Stimulated activated CD4-positive, alpha-beta T cell treated with anti-CD3 and anti-CD28 coated beads, Interleukin-4, amount 100 ng/mL, for 1 hour (primary cell): ENCODE measurements at places on chromosomes 5 and 9.

- DNase-seq, result no peak
Observed at GRCh38 chr5:143992496-143992895, 178.0 kb downstream of the YIPF5 start.

DNA sequence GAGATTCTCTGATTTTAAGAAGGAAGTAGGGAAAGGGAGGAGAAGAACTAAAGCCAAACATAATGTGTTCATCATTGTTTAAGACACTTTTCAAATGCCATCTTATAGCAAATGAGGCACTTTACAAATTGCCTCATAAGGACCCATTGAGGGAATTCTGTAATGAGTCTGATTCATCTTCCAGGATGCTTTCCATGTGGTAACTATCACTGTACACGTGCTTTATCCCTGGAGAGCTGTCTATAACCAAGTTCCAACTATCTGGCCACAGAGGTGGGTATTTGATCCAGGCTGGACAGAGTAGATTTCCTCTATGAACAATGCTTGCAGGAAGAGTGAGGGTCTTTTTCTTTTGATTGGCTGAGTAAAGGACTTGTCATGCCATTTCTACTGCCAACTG, 183.5 kb upstream of the NFIB start:
- DNase-seq, result no peak

GRCh38 chr5:140549237-140550144, 2.0 kb downstream of the EIF4EBP3 start:
- DNase-seq, result no peak

DNA sequence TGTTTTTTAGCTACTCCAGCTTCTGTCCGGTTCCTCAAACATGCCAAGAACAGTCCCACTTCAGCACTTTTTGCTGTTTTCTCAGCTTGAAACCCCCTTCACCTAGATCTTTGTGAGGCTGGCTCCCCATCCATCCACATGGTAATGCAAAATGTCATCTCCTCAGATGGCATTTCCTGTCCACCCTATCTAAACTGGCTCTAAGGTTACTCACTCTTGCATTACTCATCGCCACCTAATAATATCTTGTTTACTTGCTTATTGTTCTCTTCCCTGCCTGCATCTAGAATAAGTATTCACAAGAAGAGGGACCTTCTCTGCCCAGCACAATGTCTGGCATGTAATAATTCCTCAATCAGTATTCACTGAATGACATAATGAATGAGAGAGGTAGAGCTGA, 220.1 kb downstream of the FAM114A2 start:
- no peak for DNase-seq

- DNase-seq, result no peak
Observed at GRCh38 chr5:73434907-73435306, 13.7 kb downstream of the FOXD1 start.

- no peak for DNase-seq
Observed at GRCh38 chr9:114631166-114631565, 20.1 kb downstream of the TMEM268 start.

DNA sequence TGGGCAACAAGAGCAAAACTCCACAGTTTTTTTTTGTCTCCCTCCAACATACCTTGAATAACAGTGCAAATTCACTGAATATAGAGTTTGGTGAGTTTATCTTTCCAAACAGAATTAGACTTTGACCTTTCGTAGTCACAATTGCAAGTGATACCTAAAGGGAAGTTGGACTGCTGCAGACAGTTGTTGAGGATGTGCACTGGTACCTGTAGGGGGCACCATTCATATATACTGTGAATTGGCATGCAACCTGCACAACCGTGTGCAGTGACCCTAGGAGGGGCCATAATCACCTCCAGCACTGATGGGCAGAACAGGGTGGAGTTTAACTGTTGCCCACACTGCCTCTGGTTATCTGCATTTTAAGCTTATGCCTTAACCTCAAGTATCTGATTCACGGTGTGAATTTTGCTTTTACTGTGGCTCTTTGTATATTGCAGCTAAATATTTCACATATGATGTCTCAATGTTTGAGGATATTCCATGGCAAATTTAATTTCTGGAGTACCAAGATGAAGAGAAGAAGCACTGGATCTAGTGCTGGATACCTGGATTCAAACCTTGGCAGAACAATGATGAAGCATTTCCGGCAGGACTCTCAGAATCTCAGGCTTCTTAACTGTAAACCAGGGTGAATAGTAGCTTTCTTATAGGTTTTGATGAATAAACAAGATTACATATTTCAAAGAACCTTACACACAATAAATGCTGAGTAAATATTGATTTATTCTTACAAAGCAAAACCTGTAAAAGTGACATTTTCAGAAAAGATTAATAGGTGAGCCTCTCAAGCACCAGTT, 144.3 kb downstream of the ACTBL2 start:
- DNase-seq, result no peak

- DNase-seq, result no peak
Observed at GRCh38 chr9:91082731-91083130, 279.0 kb downstream of the AUH start.

DNA sequence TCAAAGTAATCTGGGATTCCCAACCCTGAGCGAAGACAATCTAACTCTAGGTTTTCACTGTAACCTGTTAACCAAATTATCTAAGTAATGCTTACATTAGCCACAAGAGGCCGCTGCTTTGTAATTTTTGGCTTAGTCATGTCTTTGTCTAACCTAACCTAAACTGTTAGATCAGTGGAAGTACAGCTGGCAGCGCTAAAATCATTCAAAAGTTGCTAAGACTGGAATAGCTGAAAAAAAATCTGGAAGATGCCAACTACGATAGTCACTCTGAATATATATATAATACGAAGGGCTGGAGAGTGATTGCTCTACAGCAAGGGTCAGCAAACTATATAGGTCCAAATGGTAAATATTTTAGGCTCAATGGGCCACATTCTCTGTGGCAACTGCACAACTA, 60.2 kb downstream of the FBXO38 start:
- DNase-seq, result peak; percentile 9

GRCh38 chr9:78788101-78788500, 491.2 kb downstream of the PSAT1 start:
- DNase-seq, result no peak
